Mesenchymal stem cell (in vitro differentiated cells and primary cell): ENCODE measurements at places on chromosomes 13 and 19.

DNA sequence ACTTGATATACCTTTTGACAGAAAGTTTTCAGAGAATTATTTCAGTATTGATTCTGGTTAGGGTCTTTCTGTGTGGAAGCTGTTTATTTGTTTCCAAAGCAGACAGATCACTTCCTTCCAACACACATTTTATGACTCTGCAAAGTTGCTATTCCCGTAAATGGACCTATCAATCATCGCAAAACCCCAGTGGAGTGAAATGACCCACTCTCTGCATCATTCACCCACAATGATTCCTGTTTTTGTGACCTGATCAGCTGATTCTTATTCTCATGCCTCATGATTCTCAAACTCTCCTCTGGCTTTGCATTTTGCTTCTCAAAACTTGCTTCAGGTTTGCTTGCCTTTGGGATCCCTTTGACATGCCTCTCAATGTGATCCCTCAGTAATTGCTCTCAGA is 453.7 kb downstream of the PCDH17 start:
- H3K4me1 ChIP-seq, result no peaks in the 10 kb centered on the region
- H3K27me3 ChIP-seq, result no peaks in the 10 kb centered on the region
- H3K36me3 ChIP-seq, result no peaks in the 10 kb centered on the region
- DNase-seq, result no peak
- H3K4me3 ChIP-seq, result no peak overlapping the region

- H3K27ac ChIP-seq, result no peak overlapping the region
- no peak overlapping the region for H3K4me3 ChIP-seq
- H3K36me3 ChIP-seq, result no peaks in the 10 kb centered on the region
- H3K27me3 ChIP-seq, result no peaks in the 10 kb centered on the region
Observed at GRCh38 chr19:58035863-58036262, 2.0 kb downstream of the ZSCAN1 start.

GRCh38 chr19:17524651-17525050 is 13.2 kb downstream of the PGLS start:
- H3K36me3 ChIP-seq, result peaks cover 17% of the 10 kb centered on the region
- peaks cover 2% of the 10 kb centered on the region for H3K4me1 ChIP-seq
- H3K4me3 ChIP-seq, result no peak overlapping the region
- DNase-seq, result no peak
- H3K27me3 ChIP-seq, result no peaks in the 10 kb centered on the region

- DNase-seq, result no peak
- no peaks in the 10 kb centered on the region for H3K27me3 ChIP-seq
- H3K27ac ChIP-seq, result no peak overlapping the region
- peaks cover 4% of the 10 kb centered on the region for H3K4me1 ChIP-seq
- H3K4me3 ChIP-seq, result no peak overlapping the region
- H3K36me3 ChIP-seq, result no peaks in the 10 kb centered on the region
Observed at GRCh38 chr13:40169476-40169875, 497.0 kb downstream of the FOXO1 start.

GRCh38 chr19:3397266-3398022 is 31.1 kb downstream of the NFIC start:
- H3K27me3 ChIP-seq, result no peaks in the 10 kb centered on the region
- peaks cover 32% of the 10 kb centered on the region for H3K36me3 ChIP-seq
- H3K27ac ChIP-seq, result no peak overlapping the region
